ENCODE measurements at places on chromosomes 13 and 19.

DNA sequence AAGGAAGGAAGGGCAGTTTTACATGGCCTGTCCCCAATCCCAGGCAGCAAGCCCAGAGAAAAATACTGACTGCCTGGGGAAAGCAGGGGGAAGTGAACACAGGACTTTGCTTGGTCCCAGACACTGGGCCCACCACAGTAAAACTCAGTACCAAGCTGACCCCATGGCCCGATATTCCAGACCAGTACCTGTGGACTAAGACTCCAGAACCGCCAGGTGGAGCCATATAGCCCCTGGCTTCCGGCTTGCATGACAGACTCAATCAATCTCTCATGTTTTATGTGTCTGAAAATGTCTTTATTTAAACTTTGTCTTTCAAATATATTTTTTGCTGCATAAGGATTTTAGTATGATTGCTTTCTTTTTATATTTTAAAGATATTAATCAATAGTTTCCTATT is 767.9 kb upstream of the SLITRK6 start:
- no peak for DNase-seq

DNA sequence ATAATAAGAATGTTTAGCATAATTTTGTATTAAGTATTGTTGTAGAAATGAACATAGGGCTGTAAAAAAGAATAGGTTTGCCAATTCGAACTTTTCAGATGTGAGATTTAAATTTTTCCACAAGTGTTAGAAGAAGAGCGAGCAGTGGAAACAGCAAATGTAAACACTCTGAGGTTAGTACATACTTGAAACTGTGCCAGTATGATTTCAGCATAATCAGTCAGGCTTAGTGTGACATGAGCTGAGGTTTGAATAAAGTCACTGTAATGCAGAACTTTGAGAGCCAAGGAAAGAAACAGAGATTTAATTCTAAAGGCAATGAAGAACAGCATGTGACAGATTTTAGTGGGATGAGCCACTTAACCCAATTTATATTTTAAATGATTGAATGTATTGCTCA is 2166.4 kb downstream of the PCDH9 start:
- peak; percentile 52 for DNase-seq

GRCh38 chr13:45198924-45199323 is 1.9 kb downstream of the KCTD4 start:
- DNase-seq, result no peak

DNA sequence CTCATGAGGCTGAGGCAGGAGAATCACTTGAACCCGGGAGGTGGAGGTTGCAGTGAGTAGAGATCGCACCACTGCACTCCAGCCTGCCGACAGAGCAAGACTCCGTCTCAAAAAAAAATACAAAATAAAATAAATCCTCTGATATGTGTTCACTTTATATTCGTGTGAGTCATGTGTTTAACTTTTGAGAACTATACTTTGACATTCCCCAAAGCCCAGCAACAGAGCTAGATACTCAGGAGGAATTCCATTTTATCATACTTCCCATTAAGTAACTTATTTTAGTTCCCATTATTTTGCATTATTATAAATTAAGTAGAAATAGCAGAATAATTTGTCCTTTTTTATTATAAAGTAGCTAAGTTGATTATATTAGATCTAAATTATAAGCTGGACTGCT is 3.3 kb upstream of the CHAMP1 start:
- DNase-seq, result peak; percentile 36

DNA sequence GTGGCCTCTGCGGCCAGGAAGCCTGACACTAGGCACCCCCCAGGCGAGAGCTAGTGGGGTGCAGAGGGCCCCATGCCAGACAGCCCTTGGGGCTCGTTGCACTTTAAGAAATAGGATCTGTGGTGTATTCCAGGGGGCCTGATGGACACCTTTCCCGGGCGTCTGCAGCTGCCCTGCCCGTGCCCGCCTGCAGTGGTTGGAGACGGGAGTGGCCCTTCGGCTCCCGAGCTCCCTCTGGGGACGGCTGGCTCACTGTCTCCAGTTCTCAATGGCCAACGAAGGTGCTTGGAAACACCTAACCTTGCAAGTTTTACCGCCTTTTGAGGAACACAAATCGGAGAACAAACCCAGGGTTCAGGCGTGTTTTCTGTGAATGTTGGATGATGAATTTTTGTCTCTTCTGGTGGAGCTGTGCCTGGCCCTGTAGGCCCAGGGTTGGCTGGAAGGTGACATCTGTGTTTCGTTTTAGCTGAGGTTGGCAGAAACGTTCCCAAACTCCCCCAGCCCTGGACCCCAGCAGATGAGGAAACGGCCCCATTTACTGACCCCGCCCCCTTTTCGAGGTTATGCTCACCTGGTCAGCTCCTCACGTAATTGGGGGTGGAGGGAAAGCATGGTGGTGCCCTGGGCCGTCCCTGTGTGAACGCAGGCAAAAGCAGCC is 17.4 kb upstream of the NPAS1 start:
- DNase-seq, result no peak

GRCh38 chr19:37683520-37683919 is 28.3 kb upstream of the ZFP30 start:
- no peak for DNase-seq

- peak; percentile 92 for DNase-seq
Observed at GRCh38 chr19:6610934-6611852, 20.2 kb upstream of the CD70 start.

DNA sequence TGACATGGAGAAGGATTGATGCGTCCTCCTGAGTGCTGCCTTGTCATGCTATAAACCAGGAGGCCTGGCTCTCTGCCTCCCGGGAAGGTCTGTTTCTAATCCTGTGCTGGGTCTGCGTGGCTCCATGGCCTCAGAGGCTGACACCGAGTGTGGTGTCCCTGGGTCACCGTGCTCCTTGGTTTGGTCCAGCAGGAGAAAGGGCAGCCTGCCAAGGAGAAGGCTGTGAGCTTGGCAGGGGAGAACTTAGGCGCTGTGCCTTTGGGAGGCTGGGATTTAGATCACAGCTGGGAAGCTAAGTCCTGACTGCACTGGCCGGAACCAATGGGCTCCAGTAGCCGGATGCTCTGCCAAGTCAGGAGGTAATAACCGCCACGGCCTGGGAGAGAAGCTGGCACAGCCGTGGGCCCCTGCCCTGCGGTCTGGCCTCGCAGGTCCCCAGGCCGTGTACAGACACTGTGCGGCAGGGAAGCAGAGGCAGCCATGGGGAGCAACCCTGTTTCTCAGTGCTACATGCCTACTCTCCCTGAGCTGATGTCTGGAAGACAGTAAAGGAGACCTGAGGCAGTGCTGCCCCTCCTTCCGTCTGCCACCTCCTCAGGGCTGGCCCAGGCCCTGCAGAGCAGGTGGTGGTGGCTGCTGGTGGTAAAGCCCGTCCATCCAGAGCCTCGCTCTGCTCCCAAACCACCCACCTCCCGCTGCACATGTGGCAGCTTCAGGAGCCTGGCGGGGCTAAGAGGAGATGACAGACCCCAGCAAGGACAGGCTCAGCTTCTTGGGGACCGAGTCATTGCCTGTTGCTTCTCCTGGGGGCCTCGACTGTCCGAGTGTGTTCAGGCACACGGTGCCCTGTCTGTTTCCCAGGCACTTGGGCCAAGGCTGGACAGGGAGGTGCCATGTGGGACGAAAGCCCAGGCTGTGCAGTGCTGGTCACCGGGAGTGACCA is 44.9 kb downstream of the C13orf46 start:
- DNase-seq, result peak; percentile 76

- no peak for DNase-seq
Observed at GRCh38 chr13:94329277-94329676, 150.2 kb downstream of the DCT start.

DNA sequence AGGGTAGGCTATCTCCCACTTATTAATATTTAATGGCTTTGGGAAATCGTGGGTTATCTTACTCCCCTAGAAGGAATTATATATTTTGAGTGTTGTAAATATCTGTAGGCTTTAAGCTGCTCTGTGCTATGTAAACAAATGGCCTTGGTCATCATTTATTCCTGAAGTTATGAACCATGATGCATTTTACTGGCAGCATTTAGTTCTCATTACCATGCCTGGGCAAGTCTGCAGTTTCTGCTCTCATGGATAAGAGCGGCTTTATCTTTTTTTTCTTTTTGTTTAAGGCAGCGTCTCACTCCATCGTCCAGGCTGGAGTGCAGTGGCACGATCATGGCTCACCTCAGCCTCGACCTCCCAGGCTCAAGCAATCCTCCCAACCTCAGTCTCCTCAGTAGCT is 156.1 kb downstream of the IRS2 start:
- DNase-seq, result no peak

- peak; percentile 51 for DNase-seq
Observed at GRCh38 chr19:45637890-45638667, 1.1 kb downstream of the EML2 start.

DNA sequence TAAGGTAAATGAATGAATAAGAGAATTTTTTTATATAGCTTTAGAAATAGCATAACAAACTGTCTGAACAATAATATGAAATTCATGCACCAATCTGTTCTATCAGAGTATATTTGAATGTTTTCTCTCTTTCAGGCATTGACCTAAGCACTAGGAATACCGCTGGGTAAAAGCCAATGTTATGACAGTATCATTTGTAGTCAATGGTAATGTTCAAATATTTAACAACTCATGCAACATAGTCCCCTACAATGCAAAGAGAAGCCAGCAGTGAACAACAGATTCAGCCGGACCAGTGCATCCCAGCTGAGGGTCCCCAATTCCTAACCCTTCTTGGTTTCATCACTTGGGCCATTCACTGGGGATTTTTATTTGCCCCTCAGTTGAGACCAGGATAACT is 52.6 kb upstream of the MYCBP2 start:
- DNase-seq, result no peak

GRCh38 chr13:23744315-23744714 is 144.9 kb downstream of the MIPEP start:
- DNase-seq, result no peak

DNA sequence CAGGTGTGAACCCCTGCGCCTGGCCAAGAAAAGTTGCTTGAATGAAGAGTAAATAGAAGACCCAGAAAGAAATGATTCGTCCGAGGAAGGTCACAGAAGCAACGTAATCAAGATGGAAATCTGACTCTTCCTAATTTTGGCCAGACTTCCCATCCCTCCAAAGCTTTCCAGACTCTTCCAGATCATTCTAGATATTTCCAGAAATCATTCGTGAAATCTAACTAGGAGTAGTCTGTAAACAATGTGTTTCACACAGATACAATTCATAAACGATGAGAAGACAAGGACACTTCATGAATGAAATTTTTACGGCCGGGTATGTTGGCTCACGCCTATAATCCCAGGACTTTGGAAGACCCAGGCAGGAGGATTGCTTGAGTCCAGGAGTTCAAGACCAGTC is 9.3 kb upstream of the LDLR start:
- DNase-seq, result no peak

DNA sequence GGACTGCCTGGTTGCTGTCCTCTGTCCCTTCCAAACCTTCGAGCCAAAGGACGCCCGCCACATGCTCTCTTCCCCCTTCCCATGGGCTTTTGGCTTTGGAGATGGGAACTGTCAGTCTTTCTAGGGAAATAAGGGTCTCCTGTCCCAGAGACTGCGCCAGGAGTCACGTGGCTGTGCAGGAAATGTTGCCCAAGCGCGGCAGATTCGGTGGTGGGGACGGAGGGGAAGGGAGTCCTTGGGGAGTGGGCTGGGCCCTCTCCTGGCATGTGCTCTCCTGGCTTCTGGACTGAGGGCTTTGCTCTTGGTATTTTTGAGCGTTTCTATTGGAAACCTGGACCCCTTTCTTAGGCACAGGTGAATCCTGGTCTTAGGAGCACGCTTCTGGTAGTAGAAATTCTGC is 103.2 kb downstream of the KDM4B start:
- DNase-seq, result no peak

DNA sequence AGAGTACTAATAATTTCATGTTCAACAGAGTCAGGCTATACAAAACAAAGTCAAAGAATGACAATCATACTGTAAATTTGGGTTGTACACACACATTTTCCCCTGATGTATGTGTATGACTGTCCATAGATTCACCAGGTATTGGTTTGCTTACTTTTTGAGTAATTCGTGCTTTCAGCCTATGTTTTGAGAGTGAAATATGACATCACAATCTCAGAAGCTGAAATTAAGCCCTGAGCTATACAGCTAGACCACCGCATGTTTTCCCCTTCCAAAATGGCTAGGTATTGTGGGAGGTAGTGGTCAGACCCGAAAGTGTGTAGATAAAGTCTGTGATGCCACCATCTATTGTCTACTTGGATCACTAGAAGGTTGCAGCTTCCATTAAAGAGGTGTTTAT is 102.8 kb downstream of the KATNAL1 start:
- DNase-seq, result no peak

DNA sequence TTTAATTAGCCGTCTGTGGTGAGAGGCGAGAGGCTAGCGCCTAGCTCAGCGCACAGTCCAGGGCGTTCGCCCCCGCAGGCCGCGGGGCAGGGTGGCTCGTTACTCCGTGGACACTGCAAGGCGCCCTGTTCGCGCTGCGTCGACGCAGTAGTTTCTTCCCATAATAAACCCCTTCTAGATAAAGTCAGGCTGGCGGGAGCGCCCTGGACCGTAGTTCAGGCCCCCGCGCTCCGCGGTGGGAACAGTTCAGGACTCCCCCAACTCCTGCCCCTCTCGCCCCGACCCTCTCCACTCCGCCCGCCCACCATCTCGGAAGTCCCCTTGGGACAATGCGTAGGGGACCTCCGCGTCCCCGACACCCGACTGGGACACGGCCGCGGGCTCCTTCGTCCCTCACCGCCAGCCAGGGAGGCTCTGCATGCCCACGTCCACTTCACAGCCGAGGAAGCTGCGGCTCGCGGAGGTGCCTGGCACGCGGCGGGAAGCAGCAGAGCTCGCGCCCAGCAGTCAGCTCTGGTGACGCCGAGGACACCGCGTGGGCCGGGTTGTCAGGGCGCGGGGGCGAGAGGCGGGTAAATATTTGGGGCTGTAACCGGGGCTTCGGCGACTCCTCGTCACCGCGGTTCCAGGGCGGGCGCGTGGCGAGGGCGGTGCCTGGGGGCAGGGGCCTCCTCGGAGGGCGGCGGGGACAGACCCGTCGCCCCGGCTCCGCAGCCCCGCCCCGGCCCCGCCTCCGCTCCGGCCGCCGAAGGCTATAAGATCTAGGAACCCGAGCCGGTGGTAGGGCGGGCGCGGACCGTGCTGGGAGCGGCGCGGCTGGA is at the start of gene RGCC:
TSS of gene RGCC (plus strand) at position 783 of the 821 bp plus-strand sequence. CDS start 158 bp downstream, outside the sequence.
- DNase-seq, result peak; percentile 62

DNA sequence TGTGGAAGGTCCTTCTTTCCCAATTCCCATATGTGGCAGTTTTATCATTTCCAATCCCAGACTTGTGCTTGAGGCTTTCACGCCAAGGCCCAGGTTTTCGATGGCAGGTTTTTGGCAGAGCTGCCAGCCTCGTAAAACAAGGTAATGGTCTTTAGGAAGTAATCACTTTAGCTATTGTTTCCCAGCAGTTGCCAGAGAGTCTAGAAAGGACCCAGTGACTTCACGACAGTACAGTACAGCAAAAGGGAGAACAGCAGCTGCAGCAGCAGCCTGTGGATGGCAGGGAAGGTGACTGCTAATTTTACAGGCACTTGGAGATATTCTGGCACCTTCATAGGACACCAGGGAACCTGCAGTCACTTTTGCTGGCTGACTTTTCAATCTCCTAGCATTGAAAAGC is 291.6 kb upstream of the MAB21L1 start:
- no peak for DNase-seq

- no peak for DNase-seq
Observed at GRCh38 chr19:18433015-18433691, 4.8 kb downstream of the ISYNA1 start.

GRCh38 chr13:111409413-111409812 is 89.0 kb downstream of the TEX29 start:
- no peak for DNase-seq
